ENCODE measurements at places on chromosomes 16 and 17. TPM values are rescaled to one million over a fixed set of nuclear protein-coding genes. Genes with fewer than 3 reads are reported as not detected.

GRCh38 chr16:30985401-30986128, 558 bp downstream of the HSD3B7 start:
- peak; percentile 56 for DNase-seq

DNA sequence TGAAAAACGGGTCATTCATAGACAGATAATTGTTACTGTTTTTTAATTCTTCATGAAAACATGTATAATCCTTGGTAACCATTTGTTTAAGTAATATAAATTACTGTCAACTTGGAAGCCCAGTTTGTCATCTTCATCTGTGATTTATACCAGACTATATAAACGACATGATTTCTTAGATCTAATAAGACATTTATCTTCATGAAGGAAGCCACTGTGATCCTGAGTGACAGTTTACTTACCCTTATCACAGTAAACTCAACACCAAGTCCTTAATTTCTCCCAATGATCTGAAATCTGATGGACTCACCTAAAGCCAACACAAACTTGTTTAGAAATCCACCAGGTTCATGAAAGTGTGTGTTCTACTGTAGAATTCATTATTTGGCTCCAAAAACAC, 91.3 kb downstream of the SKAP1 start:
- DNase-seq: no peak

DNA sequence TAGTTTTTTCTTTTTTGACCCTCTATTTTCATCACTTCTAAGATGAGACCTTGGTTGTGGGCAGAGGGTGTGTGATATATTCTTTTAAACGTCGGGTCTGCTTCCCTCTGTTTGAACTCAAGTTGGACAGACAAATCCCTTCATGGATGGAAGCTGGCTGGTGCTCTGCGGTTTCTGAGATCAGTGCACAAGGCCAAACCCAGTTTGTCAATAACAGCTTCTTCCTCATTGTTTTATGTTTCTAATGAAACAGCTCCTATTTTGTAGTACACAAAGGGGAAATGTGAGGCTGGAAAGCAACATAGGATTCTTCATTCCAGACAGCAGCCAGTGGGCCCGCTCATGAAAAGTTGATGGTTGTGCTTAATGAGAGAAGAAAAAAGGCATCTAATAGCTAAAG, 159.6 kb downstream of the PRKCA start:
- no peak for DNase-seq

- DNase-seq: no peak
Observed at GRCh38 chr17:10155371-10156076, 42.9 kb downstream of the GAS7 start.

The EVI2A gene
- 16.6 TPM for total RNA-seq

DNA sequence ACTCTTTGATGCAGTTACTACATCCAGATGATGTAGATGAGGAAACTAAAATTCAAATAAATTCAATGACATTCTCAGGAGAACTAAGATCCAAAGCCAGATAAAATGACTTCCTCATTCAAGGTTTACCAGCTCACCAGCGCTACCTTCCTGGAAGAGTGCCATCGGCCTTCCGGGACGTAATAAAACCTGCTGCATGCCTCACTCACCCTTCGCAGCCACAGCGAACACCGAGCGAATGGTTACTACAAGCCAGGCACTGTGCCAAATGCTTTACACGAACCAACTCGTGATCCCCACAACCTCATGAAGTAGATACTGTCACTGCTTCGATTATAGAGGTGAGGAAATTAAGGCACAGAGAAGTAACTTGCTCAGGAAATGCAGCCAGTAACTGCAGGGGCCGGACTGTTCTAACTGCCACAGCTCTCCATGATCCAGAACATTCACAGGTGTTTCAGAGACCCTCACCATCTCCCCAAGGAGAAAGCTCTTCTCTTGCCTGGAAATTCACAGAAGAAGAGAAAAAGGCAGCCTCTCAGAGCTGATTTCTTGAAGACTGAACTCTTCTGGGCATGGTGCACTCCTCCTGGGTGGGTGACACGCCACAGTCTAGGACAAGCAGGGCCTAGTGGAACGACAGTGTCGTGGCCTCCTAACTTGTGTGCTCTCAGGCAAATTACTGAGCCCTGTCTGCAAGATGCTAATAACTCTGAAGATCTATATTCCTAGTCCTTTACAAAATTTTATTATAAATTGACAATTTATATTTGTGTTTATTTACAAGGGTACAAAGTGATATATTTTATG, 46.8 kb downstream of the HIC1 start:
- DNase-seq: no peak

DNA sequence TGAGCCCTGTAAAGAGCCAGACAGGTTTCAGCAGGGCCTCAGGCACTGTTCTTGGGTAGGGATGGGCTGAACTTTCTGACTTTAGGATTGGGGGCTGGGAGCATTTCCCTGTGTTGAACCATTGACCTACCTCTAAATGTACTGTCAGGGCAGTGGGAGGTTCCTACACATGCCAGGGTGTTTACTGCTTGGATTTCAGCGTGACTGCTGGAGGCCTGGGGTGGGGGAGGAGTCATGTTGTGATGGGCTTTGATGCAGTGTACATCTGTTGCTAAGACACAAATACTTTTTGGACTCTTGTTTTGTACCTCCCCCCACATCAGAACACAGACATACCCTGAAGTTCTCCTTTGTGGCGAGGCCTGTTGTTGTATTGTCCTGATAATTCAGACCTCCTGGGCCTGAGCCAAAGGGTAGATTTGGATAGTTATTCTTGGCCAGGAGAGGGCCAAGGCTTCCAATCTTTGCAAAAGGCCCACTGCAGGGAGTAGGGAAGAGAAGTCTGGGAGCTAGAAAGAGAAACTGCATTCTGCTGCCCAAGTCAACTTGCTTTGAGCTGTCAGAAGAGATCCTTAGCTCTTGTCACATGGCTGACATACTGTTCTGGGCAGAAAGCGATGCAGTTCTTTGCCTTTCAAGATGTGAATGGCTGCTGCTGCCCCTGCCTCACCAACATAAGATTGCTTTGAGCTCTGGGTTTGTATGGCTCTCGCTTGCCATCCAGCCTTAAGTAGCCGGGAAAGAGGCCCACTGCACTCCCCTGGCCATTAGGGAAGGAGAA, 3.7 kb downstream of the NFE2L1 start:
- DNase-seq: peak; percentile 75

DNA sequence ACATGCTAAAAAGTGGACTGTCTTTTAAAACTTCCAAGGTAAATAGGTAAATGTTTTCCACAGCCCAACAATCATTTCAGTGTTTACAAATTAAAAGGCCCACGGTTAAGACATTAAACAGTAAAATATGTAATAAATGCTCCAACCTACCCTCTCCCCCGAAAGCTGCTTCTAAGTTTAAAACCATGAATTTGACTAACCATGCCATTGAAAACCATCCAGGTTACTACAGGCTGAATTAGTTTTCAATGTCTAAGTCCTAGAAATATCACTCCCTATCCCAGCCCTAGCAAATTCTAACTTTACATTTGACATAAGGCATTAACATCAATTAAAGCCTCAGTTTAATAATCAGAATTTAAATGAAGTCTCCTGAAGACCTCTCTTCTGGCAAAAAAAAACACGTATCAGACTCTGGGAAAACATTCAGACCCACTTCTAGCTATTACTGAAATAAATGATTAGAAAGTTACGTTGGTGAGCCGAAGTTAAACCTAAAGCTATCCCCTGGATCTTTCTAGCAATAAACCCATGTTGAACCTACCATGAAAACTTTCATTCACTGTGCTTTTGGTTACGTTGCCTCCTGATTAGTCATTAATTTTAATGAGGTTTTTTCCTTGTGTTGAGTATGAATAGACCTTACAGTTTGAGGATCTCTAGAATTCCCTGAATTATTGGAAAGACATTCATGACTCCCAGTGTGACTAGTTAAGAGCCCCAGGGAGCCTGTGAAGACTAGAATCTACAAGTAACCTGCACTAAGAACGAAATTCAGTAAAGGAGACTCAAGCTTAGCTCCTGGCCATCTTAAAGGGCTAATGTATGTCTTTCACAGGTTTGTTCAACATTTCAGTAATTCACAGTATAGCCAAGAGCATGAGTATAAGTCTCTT, 1.7 kb upstream of the POLG2 start:
- peak; percentile 14 for DNase-seq

- no peak for DNase-seq
Observed at GRCh38 chr17:17493249-17493985, 2.8 kb downstream of the RASD1 start.

GRCh38 chr17:82752371-82753200, 721 bp downstream of the TBCD start:
- DNase-seq: peak; percentile 37

- no peak for DNase-seq
Observed at GRCh38 chr17:48528936-48529682, 1.7 kb downstream of the HOXB1 start.

The SAMD14 gene
- total RNA-seq: 0.24 TPM

DNA sequence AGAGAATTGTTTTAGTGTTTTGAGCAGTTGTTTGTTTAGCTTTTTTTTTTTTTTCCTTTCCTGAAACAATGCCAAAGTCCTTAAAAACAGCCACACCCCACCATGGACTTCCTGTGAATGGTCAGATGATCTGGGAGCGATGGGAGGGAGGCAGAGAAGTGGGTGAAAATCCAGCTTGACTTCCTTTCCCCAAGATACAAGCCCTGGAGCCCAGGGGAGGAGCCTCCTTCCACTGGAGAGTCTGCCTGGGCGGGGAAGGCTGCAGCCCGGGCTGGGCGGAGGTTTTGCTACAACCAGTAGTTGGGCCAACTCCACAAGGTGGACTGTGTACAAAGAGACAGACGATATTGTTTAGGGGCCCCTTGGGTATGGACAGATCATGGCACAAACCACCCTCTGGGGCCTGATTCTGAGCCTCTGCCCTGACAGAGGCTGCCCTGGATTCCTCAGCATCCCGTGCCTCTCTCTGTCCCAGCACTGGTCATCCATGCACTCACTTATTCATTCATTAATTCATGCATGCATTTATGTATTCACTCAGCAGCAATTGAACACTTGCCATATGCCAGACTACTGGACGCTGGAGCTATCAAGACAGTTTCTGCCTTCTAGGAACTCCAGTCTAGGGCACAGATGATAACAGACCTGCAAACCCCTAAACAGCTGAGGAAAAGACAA, 29.8 kb downstream of the WSB1 start:
- DNase-seq: peak; percentile 75

DNA sequence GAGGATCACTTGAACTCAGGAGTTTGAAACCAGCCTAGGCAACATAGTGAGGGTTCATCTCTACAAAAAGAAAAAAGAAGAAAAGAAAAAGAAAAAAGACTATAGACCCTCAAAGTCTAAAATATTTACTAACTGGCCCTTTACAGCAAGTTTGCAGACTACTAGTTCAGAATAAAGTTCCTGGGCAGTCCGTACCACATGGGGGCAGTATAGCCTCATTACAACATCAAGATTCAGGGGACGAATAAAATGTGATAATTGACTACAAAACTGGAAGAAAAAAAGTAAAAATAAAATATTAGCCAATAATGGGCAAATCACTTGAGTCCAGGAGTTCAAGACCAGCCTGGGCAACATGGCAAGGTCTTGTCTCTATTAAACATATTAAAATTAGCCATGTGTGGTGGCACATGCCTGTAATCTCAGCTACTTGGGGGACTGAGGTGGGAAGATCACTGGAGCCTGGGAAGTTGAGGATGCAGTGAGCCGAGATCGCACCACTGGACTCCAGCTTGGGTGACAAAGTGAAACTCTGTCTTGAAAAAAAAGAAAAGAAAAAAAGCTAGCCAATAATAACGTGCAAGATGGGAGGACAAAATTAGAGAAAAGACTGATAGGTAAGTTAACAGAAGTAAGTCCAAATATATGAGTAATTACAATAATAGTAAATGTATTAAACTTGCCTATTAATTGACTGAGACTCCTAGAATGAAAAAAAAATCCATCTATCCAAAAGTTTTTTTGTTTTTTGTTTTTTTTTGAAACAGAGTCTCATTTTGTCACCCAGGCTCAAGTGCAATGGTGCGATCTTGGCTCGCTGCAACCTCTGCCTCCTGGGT, 129.4 kb upstream of the SEC14L1 start:
- peak; percentile 48 for DNase-seq

GRCh38 chr17:38926293-38927070, 1.1 kb downstream of the LASP1NB start:
- DNase-seq: peak; percentile 16

The CUEDC1 gene
- total RNA-seq: 6.4 TPM

- DNase-seq: peak; percentile 61
Observed at GRCh38 chr17:8060274-8060673, 21.4 kb downstream of the ALOX15B start.

The CCL4L2 gene
- total RNA-seq: not detected

The NT5M gene
- 2.4 TPM for total RNA-seq

The HOXB1 gene
- not detected for total RNA-seq

GRCh38 chr17:64247836-64248235, 15.2 kb downstream of the TEX2 start:
- DNase-seq: no peak

DNA sequence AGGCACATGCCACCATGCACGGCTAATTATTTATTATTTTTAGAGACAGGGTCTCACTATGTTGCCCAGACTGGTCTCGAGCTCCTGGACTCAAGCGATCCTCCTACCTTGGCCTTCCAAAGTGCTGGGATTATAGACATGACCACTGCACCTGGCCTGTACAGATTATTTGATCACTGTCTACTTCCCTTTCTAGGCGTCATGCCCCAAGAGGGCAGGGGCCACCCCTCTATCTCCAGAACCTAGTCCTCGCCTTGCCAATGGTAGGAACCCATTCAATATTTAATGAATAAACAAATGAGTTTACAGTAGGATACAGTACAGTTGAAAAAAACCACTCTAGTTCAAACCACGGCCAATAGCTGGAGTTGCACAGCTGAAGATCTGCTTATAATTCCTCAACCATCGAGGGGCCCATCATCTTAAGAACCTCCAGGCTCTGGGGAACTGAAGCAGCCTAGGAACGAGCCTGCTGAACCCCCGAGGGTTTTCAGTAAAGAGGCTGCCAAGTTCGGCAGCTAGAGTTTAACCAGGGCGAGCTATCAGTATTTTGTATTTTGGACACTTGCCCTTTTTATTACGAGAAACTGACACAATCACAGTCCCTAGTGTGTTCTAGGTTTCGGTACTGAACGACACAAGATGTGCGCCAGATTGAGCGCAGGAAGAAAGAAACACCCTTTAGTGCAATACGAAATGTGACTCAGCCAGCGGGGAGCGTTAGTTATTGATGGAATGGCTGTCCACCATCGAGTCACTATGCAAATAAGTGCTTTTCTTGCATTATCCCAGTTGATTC, 14.6 kb downstream of the ADCY9 start:
- DNase-seq: no peak

- no peak for DNase-seq
Observed at GRCh38 chr16:86512301-86512859, 2.1 kb downstream of the FOXF1 start.

The OR4D1 gene
- not detected for total RNA-seq

- DNase-seq: no peak
Observed at GRCh38 chr17:74335529-74336062, 9.6 kb downstream of the KIF19 start.

GRCh38 chr17:81190591-81190990, 24.6 kb upstream of the AATK start:
- no peak for DNase-seq

GRCh38 chr17:50046179-50046578, 9.7 kb upstream of the ITGA3 start:
- no peak for DNase-seq

DNA sequence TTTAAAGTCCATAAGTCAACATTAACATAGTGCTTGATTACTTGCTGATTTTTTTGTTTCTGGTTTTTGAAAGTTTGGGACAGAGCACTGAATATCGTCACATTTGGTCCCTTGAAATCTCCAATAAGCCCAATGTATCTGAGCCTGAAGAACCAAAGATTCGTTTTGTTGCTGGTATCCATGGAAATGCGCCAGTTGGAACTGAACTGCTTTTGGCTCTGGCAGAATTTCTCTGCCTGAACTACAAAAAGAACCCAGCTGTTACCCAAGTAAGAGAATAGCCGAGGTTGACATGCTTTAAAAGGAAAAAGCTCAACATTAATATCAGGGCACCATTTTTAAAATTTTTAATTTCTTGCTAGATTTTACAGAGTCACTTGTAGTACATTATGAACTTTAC, 27.7 kb upstream of the GOSR1 start:
- no peak for DNase-seq

Measured in RPMI7951 (cell line).